Skeletal muscle cell (primary cell): ENCODE measurements at places on chromosomes 11 and 22.

- no peak for DNase-seq
These were observed 37.2 kb upstream of the ETS1 start for GRCh38 chr11:128624269-128625175.

- DNase-seq: no peak
These were observed 8.6 kb downstream of the CCDC34 start for GRCh38 chr11:27354359-27354965.

DNA sequence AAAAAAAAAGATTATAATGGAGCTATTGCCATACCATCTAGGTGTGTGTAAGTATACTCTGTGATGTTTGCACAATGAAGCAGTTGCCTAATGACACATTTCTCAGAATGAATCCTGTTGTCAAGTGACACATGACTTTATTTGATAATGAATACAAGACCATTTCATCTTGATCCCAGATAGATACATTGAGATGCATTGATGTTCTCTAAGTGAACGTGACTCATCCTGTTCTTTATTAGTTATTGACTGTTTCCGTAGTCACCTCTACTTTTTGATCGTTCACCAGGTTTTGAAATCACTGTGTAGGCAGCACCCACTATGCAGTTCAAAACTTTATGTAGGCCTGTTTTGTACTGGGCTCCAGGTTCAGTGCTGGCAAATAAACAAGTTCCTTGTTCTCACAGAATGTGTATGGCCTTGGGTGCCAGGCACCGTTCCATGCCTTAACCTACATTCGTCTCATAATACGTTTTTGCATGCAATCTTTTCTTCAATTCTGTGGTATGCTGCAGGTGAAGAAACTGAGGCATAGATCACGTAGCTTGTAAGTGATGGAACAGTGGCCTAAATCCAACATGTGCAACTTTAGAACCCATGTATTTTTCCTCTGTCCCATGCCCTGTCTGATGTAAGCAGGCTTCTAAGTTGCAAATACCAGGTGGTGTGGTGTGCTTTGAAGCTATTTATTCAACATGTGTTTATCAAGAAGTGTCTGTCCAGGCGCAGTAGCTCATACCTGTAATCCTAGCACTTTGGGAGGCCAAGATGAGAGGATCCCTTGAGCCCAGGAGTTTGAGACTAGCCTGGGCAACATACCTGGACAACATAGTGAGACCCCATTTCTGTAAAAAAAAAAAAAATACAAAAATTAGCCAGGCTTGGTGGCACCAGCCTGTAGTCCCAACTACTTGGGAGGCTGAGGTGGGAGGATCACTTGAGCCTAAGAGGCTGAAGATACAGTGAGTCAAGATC, 10.4 kb downstream of the SREBF2 start:
- no peak for DNase-seq

DNA sequence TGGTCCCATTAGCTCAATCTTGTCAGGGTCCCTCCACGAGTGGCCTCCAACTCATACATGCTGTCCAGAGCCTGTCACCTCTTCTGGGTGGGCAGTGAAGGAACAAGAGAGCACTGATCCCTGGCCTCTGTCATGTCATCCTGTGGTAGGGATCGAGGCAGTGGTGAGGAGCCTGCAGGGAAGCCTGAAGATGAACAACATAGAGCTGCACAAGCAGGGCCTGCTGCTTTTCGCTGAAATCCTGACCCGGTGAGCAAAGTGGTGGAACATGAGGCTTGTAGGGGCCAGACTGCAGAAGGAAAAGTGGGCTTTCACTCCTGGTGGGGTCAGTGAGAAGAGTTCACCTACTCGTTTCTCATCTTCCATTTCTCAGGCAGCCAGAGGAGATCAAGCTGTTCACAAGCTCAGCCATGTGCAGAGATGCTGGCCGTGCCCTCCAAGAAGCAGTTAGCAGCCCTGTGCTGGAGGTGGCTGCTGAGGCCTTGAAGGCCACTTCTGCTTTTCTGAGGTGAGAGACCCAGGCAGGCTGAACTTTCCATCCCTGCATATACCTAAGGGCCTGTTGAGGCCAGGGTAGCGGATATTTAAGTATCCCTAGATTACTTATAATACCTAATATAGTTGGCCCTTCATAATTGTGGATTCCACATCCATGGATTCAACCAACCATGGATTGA, 32.9 kb downstream of the MEI1 start:
- DNase-seq: no peak

DNA sequence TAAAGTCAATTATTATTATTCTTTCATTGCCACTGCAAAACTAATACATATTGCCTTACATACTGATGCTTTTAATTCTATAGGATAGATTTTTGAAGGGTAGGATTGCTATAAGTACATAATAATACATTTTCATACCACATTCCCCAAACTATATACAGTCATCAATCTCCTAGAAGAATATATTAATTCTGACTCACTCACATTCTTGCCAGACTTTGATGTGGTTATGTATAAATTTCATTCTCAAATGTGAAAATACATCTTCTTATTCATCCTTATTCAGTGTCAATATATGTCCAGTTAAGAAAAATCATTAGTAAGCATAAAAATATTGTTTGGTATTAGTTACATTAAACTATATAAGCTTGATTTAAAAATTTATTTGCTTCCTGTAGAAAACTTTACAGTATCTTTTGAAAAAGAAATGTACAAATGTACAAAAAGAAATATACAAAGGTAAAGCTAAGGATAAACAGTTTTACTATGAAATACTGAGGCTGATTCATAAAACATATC, 458.8 kb upstream of the CNTN5 start:
- DNase-seq: no peak

DNA sequence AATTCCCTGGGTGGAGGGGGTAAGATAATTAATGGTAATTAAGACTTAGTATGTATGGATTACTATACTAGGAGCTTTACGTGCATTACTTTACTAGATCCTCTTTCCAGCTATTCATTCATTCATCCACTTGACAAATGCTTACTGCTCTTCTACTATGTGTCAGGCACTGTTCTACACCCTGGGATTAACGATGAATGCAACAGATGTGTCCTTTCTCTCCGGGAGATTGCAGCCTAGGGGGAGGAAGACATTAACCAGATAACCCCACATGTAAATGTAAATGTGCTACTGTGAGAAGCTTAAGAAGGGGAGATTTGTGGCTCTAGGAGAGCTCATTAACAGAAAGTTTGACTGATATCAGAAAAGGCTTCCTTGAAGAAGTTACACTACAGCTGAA, 1.7 kb downstream of the ANKK1 start:
- DNase-seq: no peak

DNA sequence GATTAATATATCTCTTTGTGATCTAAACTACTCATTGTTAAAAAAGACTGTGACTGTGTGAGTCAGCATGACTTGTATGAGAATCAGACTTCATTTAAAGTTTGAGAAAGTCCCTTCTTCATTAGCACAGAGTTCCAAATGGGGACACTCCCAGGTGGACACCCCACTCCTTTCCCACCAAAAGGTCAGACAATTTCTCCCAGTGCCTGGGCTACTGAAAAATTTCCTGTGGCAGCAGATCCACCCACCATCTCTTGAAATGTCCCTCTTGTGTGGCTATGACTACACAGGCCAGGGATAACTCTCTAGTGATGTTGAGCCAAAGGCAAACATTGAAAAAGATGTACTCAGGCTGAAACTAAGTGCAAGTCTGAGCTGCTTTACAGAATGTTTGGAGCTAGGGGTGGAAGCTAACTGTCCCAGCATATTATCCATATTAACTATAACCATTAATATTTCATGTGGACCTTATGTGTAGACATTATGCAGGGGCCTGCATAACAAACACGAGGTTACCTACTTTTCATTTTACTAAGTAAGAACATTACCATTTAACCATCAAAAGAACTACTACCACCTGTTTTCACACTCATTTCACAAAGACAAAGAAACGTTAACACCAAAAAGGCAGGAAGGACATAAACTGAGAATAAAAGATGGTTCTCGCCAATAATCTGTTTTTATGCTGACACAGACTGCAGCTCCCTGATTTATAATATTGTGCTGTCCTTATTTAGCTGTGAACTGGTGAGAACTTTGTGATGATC, 44.8 kb downstream of the MMP20 start:
- DNase-seq: no peak

- no peak for DNase-seq
These were observed 183.5 kb downstream of the KIRREL3 start for GRCh38 chr11:126817096-126817495.

- no peak for DNase-seq
These were observed 3.1 kb upstream of the PIK3IP1 start for GRCh38 chr22:31295360-31295759.

GRCh38 chr22:30196880-30197336, 49.7 kb downstream of the LIF start:
- DNase-seq: no peak

- no peak for DNase-seq
These were observed 21.3 kb downstream of the IZUMO1R start for GRCh38 chr11:94325681-94326080.

DNA sequence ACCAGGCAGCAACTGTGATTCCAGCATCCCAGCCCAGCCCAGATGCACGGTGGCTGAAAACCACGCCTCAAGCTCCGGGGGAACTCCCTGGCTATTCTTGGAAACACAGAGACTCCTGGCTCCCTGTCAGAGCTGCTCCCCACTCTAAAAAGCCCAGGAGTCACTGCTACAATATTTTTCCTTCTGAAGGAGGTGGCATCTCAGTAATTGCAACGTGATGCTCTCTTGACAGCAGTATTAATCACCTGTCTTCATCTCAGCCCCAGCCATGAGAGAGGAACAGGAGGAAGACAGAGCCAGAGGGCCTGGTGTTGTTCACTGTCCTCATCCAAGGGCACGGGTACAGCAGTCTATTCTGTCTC, 26.9 kb downstream of the DRD2 start:
- no peak for DNase-seq

DNA sequence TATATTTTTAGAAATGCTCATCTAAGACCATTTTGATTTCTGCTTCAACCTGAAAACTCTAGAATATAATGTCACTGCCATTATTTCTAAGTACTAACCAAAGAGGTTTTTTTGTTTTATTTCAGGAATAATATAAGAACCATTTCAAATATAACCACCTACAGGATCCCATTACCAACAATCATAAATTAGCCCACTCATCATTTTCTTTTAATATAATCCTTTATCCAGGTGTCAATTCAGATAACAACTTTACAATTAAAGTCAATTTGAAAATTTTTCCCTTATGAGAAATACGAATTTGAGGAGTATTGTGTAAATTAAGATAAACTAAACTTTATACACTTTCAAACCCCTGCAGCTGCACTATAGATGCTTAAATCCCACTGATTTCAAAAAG, 1043.0 kb upstream of the CNTN5 start:
- DNase-seq: no peak

DNA sequence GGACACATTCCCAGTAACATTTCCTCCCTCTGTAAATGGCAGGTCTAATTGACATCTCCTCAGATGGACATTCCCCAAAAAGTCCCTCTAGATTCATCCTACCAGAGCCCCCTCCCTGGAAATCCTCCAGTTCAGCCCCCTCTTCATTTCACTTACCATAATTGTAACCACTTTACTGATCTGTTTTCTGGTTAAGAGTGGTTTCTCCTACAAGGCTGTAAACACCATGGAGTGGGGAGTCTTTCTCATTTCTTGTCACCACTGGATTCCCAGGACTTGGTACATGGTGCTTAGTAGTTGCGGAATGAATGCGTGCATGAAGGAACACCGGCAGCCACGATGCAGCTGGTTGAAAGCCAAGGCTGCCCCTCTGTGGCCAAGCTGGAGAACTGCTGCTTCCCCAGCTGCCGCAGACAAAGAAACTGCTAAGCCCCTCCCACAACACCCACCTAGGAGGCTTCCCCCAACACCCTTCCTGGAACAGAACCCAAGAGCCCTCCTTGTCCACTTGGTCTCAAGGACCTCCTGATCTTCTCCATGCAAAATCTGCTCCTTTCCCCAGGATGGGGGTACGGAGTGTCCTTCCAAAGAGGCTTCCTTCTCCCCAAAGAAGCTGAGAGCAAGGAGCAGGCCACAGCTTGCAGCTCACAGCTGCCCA, 18.6 kb upstream of the SCARF2 start:
- peak; percentile 55 for DNase-seq

DNA sequence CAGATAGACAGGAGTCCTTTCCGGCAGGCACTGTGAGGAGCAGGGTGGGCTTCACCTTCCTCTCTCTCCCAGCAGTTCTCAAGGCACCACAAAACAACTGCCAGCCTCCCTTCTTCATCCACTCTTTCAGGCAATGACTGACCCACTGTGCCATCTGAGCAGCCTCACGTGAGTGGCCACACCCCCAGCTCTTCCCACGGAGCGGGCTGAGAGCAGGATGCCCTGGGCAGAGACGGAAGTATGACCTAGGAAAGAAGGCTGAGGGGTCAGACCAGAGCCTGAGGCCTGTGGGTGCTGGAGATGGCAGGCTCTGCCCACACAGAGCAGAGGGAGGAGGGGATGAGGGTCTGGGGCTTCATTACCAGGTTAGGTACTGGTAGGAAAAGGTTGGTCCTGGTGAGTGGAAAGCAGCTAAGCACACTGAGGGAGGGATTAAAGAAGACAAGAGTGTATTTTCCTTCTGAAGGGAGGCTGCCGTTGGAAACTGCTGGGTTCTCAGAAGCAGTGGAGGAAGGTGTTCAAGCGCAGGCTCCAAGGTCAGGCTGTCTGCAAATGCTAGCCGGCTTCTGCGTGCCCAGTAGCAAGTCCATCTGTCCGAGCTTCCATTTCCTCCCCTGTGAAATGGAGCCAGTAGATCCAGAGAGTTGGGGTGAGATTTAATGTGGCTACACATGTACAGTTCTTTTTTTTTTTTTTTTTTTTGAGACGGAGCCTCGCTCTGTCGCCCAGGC, 4.6 kb downstream of the NLRP6 start:
- DNase-seq: no peak

- no peak for DNase-seq
These were observed 704.1 kb upstream of the CCDC90B start for GRCh38 chr11:83990160-83990733.

DNA sequence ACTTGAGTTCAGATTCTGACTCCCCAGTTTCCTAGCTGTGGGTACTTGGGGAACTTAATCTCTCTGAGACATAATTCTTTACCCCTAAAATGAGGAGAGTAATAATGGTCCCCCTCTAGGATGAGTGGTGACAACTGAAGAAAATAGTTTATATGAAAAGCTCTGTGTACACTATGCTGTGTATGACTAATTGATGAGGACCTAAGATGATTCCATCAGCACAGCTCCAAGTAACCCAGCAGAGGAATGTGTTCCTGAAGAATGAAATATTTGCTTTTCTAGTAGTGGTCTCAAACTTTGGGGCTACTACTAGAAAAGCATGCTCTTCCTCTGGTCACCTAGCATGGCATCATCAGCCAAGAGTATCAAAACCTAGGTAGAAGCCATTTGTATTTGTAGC, 217.3 kb upstream of the NARS2 start:
- DNase-seq: no peak
